ENCODE measurements at places on chromosomes 4 and X. TPM values are rescaled to one million over a fixed set of nuclear protein-coding genes. Genes with fewer than 3 reads are reported as not detected.

The VCX3B gene
- not detected for total RNA-seq

The HSFX1 gene
- 1.3 TPM for total RNA-seq

The HSD17B13 gene
- 5.1 TPM for total RNA-seq

The ASB11 gene
- total RNA-seq: not detected

The PCGF3 gene
- 71.7 TPM for total RNA-seq

The CD38 gene
- total RNA-seq: 47.2 TPM

- DNase-seq: no peak
Measured at GRCh38 chr4:177596035-177596434, 153.8 kb upstream of the AGA start.

GRCh38 chrX:38612281-38612680, 50.9 kb downstream of the TSPAN7 start:
- no peak for DNase-seq

DNA sequence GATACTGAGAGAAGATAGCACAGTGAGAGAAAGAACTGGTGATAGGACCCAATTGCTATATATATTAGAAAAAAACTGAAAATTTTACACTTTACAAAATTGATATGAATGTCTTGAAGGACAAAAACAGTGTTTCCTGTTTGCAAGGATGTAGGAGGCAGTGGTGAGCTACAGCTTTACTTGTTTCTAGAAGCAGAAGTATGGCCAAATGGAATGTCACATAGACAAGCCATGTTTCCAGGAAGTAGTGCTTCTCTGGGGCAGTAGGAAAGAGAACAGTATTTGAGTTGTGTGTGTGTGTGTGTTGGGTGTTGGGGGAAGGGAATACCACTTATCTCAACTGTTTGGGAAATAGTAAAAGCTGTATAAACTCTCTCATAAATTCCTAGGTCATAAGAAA, 60.9 kb upstream of the IBSP start:
- no peak for DNase-seq

DNA sequence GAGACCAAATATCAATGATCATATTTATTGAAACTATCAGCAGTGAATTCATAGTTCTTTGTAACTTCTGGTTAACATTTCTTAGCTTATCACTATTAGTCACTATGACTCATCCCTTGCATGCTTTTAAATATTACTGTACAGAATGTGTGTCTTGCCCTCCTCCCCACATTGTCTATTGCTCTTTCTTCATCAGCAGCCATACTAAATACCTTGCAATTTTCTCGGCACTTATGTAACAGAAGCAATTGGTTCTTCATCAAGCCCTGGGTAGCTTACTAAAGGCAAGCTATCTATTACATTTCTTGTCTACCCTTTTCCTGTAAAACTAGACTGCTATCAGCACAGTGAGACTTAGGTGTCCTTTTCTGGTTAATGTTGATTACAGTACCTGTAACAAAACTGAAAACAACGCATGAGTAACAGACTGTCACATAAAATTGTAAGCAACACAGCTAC, 8.2 kb downstream of the KLHL4 start:
- no peak for DNase-seq

GRCh38 chr4:16136827-16137226, 53.0 kb upstream of the PROM1 start:
- DNase-seq: no peak

DNA sequence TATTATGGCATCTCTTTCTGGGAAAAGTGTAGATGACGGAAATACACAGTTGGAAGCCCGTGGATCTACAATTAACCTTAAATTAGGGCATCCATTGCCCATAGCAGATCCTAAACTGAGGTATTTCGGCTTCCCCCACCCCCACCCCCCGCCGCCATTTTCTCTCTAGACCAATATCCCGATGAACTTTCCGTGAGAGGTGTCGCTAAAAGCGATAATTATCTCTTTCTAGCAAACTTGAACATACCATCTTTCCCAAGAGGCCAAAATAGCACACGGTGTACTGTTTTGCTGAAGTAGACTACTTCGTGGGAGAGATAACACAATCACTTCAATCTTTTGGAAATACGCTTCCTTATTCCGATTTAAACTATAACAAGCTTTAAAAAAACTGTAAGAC, 554 bp downstream of the KLHL15 start:
- no peak for DNase-seq

DNA sequence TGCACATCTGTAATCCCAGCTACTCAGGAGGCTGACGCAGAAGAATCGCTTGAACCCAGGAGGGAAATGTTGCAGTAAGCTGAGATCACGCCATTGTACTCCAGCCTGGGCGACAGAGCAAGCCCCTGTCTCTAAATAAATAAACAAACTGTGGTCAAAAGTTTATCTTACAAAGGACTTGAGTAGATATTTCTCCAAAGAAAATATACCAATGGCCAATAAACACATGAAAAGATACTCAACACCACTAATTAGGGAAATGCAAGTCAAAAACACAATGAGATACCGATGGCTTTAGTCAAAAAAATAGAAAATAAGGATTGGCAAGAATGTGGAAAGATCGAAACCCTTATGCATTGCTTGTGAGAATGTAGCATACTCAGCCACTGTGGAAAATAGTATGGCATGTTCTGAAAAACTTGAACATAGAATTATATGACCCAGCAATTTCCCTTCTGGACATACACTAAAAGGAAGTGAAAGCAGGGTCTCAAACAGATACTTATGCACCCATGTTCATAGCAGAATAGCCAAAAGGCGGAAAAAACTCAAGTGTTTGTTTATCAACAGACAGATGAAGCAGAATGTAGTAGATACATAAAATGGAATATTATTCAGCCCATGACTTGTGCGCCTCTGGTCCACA, 2.0 kb upstream of the CFAP97 start:
- DNase-seq: no peak

GRCh38 chr4:79502081-79502480, 94.1 kb upstream of the GK2 start:
- no peak for DNase-seq

- DNase-seq: no peak
Measured at GRCh38 chr4:108080747-108081146, 88.0 kb downstream of the LEF1 start.
